ENCODE measurements at places on chromosomes 12 and 14.

DNA sequence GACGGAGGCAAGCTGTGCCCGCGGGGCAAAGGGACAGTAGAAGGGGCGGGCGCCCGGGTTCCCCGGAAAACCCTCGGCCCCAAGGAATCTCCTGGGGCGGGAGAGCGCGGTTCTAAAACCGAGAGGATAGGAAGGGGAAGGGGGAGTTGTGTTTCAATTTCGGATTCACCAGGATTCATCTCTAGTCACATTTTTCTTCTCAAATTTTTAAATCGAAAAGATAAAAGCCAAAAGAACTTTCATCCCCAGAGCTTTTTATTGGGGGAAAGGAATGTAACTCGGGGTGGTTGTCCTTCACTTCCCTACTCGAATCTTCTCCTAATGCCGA lies 1.4 kb downstream of the BMP4 start:
- DNase-seq, result no peak

- DNase-seq, result peak; percentile 31
These were observed 68.2 kb downstream of the KSR2 start for GRCh38 chr12:117900561-117900960.

GRCh38 chr14:77041881-77042545 lies 13.5 kb upstream of the IRF2BPL start:
- peak; percentile 95 for DNase-seq

- DNase-seq, result no peak
These were observed 51.4 kb downstream of the GRIP1 start for GRCh38 chr12:66627270-66627987.

DNA sequence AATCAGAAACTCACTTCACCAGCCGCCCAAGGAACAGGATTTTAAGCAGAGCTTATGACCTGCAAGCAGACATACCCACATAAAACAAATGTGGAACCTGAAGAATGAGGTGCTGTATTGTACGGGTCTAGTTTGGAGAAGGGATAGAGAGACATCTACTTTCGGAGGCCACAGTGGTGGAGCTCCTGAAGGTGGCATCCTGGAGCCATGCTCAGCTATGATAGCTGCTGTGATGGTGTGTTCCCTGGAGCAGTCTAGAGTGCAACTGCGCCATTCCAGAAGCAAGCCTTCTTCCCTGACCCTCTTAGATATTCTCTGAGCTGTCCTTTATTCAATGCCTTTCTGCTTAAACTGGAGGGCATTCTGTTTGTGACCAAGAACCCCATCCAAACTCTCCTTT lies 402.6 kb downstream of the FUT8 start:
- no peak for DNase-seq

GRCh38 chr12:51005671-51006070 lies 20.5 kb downstream of the SLC11A2 start:
- no peak for DNase-seq

- peak; percentile 61 for DNase-seq
These were observed 21.6 kb upstream of the TMEM229B start for GRCh38 chr14:67510121-67510520.

- no peak for DNase-seq
These were observed 20.5 kb downstream of the WBP11 start for GRCh38 chr12:14782756-14783155.

GRCh38 chr12:112997506-112997905 lies 19.2 kb downstream of the OAS2 start:
- DNase-seq, result no peak

DNA sequence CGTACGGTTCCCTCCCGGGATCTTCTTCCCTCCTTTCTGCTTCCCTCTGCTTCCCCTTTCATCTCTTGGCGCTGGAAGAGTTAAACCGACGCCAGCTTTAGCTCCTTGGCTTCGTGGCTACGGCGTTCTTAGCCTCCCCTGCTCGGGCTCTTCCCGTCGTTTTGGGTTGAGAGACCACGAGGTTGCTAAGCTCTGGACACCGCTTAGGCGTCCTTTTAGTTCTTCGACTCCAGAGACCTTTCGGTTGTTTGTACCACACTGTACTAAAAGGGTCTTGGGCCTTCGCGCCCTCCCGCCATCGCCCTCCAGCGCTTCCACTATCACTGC lies 545 bp downstream of the CPSF2 start:
- peak; percentile 66 for DNase-seq

DNA sequence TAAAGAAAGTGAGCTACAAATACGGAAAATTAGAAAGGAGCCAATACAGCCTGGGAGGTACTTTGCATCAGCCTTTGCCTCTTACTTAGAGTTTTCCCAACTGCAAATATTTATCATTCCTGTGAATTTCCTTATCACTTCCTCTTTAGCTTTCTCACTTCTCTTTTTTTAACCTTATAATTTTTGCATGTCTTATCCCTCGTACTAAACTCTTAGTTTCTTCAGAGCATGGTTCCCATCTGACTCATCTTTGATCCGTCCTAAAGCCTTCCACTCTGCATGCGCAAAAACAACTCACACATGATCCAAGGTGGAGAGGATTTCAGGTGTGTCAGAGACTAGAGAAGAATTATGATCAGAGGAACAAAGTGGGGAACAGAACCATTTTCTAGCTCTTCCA lies 9.6 kb upstream of the SNAPC1 start:
- DNase-seq, result peak; percentile 49

- DNase-seq, result no peak
These were observed 19.0 kb downstream of the ZDHHC22 start for GRCh38 chr14:77122526-77123125.

GRCh38 chr14:106490442-106490841 lies 964.1 kb downstream of the TMEM121 start:
- DNase-seq, result no peak

GRCh38 chr14:100392356-100392755 lies 69.2 kb downstream of the SLC25A47 start:
- DNase-seq, result peak; percentile 54

GRCh38 chr14:94049625-94050023 lies 23.5 kb downstream of the OTUB2 start:
- no peak for DNase-seq

- no peak for DNase-seq
These were observed 12.1 kb upstream of the KCNMB4 start for GRCh38 chr12:70353780-70354660.

- DNase-seq, result no peak
These were observed 280.5 kb downstream of the VRK1 start for GRCh38 chr14:97077687-97078086.

GRCh38 chr14:90336985-90337384 lies 5.2 kb upstream of the NRDE2 start:
- no peak for DNase-seq

DNA sequence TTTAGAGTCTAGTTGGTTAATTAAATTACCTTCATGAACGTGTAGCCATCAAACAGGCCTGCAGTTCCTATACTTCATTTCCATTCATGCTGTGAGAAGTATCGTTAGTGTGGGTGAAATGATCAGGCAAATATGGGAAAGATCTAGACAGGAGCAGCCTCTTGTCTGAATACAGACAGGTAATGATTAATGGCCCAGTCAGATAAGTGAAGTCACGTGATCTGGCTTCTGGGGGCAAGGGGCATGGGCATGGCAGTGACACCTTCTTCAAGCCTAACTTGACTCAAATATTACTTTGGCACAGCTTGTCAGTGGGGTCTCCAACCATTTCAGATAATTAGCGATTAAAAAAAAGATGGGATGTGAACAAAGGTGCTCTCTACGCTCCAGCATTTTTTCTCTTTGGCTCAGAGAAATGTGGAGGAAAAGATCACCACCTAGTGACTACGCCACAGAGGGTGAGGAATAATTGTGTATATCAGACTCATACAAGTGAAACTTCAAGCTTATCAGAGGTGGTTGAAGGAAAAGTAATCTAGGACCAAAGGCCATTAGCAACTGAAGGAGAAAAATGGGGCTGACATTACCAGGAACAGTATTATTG lies 17.8 kb downstream of the GUCY2C start:
- no peak for DNase-seq

DNA sequence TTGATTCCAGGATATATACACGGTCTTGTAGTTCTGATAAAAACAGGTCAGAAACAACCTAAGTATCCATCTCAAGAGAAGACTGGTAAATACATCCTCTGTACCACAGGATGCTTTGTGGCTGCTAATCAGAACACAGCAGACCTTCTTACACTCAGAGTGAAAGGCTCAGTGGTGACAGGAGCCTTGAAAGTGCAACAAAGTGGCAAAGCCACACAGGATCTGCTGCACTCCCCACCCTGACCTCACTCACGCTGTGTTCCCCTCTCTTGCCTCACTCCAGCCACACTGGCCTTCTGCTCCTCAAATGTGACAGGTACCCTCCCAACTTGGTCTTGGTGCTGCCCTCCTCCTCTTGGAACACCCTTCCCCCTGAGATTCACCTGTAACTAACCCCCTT lies 98.1 kb upstream of the GRIP1 start:
- no peak for DNase-seq

GRCh38 chr14:36217732-36218131 lies 41.2 kb upstream of the PTCSC3 start:
- DNase-seq, result no peak

GRCh38 chr12:121811434-121812319 lies 7.9 kb downstream of the SETD1B start:
- peak; percentile 86 for DNase-seq

GRCh38 chr14:29039171-29039570 lies 272.6 kb downstream of the FOXG1 start:
- peak; percentile 33 for DNase-seq

DNA sequence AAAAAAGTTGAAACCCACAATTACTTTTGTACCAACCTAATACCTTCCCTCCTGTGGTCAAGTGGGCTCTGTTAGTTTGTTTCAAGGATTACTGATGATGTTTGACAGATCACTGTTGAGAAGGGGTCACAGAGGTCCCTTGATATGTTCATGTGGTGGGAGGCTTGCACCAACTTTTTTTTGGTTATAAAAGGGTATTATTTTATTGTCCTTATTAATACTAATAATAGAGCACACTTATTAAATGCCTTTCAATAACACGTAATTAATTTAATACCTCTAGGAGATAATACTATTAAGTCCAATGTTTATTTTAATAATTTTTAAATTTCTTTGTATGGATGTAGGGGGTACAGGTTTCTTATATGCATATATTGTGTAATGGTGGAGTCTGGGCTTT lies 4.4 kb downstream of the UBE3B start:
- no peak for DNase-seq

- DNase-seq, result no peak
These were observed 52.0 kb downstream of the NFKBIA start for GRCh38 chr14:35352274-35353233.

- DNase-seq, result no peak
These were observed 685.3 kb downstream of the TRHDE start for GRCh38 chr12:72957454-72957853.

DNA sequence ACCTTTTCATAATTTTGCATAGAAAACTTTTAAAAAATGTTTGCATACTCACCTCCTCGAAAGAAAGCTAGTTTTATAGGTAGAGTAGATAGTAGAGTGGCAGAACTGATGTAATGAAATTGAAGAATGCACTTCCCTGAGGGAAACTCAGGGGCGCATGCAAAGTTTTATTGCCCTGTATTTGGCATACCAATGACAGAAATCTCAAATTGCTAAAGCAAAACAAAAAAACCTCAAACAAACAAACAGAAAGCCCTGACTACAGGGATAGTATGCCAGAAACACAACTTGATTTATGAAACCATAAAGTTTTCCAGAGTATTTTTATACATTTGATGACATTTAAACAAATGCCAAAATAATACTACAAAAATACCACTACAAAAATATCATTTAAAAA lies 1.8 kb downstream of the RASSF9 start:
- DNase-seq, result peak; percentile 29

DNA sequence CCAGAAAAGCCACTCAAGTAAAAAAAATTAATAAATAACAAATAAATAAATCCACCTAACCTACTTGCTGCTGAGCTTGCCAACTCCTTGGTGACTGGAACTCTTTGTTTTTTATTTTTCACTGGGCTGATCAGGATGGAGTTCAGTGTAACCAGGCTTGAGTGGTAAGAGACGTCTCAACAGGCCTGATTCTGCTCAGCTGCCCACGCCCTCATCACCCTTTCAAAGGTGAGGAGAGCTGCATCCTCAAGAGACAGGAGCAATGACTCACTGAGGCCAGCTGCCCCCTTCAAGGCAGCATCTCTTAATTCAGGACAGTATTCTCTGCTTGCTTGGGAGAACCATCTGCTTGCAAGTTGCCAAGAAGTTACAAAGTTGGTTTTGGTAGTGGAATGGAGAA lies 111.9 kb upstream of the CPM start:
- DNase-seq, result no peak

- DNase-seq, result no peak
These were observed 4.8 kb upstream of the GLT8D2 start for GRCh38 chr12:104054681-104055346.

GRCh38 chr12:132588821-132589669 lies 21.3 kb downstream of the LRCOL1 start:
- no peak for DNase-seq

- no peak for DNase-seq
These were observed 3.4 kb upstream of the HOXC9 start for GRCh38 chr12:53996240-53997203.

- no peak for DNase-seq
These were observed 163.1 kb downstream of the GCH1 start for GRCh38 chr14:54739514-54739913.

- no peak for DNase-seq
These were observed 2.7 kb downstream of the CIROP start for GRCh38 chr14:23101986-23102625.

DNA sequence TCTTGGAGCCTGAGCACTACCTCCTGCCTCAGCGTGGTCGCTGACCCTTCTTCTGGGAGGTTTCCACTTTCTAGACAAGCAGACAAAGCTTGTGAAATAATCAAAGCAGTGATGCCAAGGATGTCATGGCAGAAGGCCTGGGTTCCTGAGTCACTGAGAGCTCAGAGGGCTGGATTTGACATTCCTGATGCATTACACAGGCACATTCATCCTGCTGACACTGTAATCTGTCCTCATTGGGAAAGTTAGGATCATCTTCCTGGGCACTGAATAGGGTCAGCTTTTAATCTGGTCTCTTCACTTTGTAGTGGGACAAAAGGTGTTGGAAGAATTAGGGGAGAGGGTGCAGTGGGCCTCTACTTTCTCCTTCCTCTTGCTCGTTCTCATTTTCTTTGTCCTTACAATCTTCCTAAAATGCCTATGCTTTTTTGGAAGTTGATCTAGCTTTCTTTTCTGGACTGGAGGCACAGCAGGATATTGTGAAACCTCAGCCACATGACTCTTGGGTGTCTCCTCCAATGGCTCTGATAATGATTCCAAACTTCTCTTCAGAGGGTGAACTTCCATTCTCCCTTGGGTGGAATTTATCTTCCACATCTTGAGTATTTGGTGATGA lies 29.6 kb downstream of the EEA1 start:
- peak; percentile 98 for DNase-seq

All from GM23248 (cell line).